ENCODE measurements at places on chromosomes 3 and 15. TPM values are rescaled to one million over a fixed set of nuclear protein-coding genes. Genes with fewer than 3 reads are reported as not detected.
A peak's percentile ranks its signal among the peaks of the same experiment; 100 is the strongest.

GRCh38 chr15:85534031-85534430 lies 153.6 kb downstream of the AKAP13 start:
- no peaks in the 10 kb centered on the region for H3K27me3 ChIP-seq
- peaks cover 9% of the 10 kb centered on the region for H3K4me1 ChIP-seq
- H3K36me3 ChIP-seq, result no peaks in the 10 kb centered on the region
- no peak for DNase-seq
- H3K4me3 ChIP-seq, result no peak overlapping the region

GRCh38 chr3:140429791-140430190 lies 248.1 kb upstream of the TRIM42 start:
- no peaks in the 10 kb centered on the region for H3K27me3 ChIP-seq
- H3K36me3 ChIP-seq, result no peaks in the 10 kb centered on the region
- H3K4me1 ChIP-seq, result no peaks in the 10 kb centered on the region
- no peak overlapping the region for H3K4me3 ChIP-seq

- no peak overlapping the region for H3K4me3 ChIP-seq
- no peaks in the 10 kb centered on the region for H3K4me1 ChIP-seq
- no peaks in the 10 kb centered on the region for H3K36me3 ChIP-seq
- H3K27ac ChIP-seq, result no peak overlapping the region
- DNase-seq, result no peak
Observed at GRCh38 chr3:152611905-152612304, 223.0 kb upstream of the P2RY1 start.

GRCh38 chr15:83809345-83809744 lies 155.4 kb downstream of the ADAMTSL3 start:
- H3K4me3 ChIP-seq, result no peak overlapping the region
- no peak overlapping the region for H3K27ac ChIP-seq
- no peaks in the 10 kb centered on the region for H3K4me1 ChIP-seq
- no peaks in the 10 kb centered on the region for H3K27me3 ChIP-seq

- no peak for DNase-seq
- no peak overlapping the region for H3K4me3 ChIP-seq
- H3K36me3 ChIP-seq, result peaks cover 42% of the 10 kb centered on the region
- no peaks in the 10 kb centered on the region for H3K27me3 ChIP-seq
- peaks cover 33% of the 10 kb centered on the region for H3K4me1 ChIP-seq
Observed at GRCh38 chr15:100628746-100629145, 26.4 kb downstream of the ASB7 start.

- DNase-seq, result peak; percentile 47
- no peak overlapping the region for H3K4me3 ChIP-seq
- H3K27ac ChIP-seq, result no peak overlapping the region
- H3K36me3 ChIP-seq, result no peaks in the 10 kb centered on the region
- H3K27me3 ChIP-seq, result no peaks in the 10 kb centered on the region
- H3K4me1 ChIP-seq, result peaks cover 11% of the 10 kb centered on the region
Observed at GRCh38 chr15:88902846-88903245, 7.5 kb upstream of the HAPLN3 start.

GRCh38 chr3:58575971-58576652 lies 1.1 kb downstream of the FAM107A start:
- H3K36me3 ChIP-seq, result no peaks in the 10 kb centered on the region
- DNase-seq, result peak; percentile 47
- no peak overlapping the region for H3K27ac ChIP-seq
- H3K4me1 ChIP-seq, result peaks cover 18% of the 10 kb centered on the region

DNA sequence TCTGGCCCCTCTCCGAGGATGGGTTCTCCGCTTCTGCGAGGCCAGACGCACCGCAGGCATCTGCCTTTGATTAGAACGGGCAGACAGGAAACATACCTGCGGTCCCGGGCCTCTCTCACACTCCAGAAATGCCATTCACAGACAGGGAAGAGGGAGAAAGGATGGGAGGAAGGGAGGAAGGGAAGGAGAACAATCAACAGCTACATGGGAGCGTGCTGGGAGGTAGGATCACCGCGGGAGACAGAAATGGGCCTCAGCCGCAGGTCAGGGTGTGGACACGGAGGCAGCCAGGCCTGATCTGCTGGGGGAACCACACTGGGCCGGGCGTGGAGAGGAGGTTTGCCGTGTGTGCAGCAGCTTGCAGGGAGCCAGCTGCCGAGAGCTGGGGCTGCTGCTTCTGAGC lies 90.7 kb upstream of the RGMA start:
- H3K4me3 ChIP-seq, result no peak overlapping the region
- DNase-seq, result no peak
- no peaks in the 10 kb centered on the region for H3K27me3 ChIP-seq
- H3K4me1 ChIP-seq, result peaks cover 14% of the 10 kb centered on the region
- H3K27ac ChIP-seq, result no peak overlapping the region
- H3K36me3 ChIP-seq, result no peaks in the 10 kb centered on the region

GRCh38 chr3:37323494-37323893 lies 149.1 kb upstream of the LRRFIP2 start:
- DNase-seq, result no peak
- no peaks in the 10 kb centered on the region for H3K27me3 ChIP-seq
- peaks cover 6% of the 10 kb centered on the region for H3K4me1 ChIP-seq
- no peak overlapping the region for H3K4me3 ChIP-seq
- no peak overlapping the region for H3K27ac ChIP-seq
- H3K36me3 ChIP-seq, result peaks cover 29% of the 10 kb centered on the region

- no peaks in the 10 kb centered on the region for H3K4me1 ChIP-seq
- H3K36me3 ChIP-seq, result no peaks in the 10 kb centered on the region
- no peaks in the 10 kb centered on the region for H3K27me3 ChIP-seq
- no peak overlapping the region for H3K4me3 ChIP-seq
- no peak for DNase-seq
Observed at GRCh38 chr15:87490666-87491065, 765.9 kb downstream of the NTRK3 start.

GRCh38 chr3:116048991-116049390 lies 396.3 kb downstream of the LSAMP start:
- no peak overlapping the region for H3K27ac ChIP-seq
- H3K27me3 ChIP-seq, result no peaks in the 10 kb centered on the region
- no peak overlapping the region for H3K4me3 ChIP-seq
- no peak for DNase-seq
- H3K4me1 ChIP-seq, result no peaks in the 10 kb centered on the region
- H3K36me3 ChIP-seq, result no peaks in the 10 kb centered on the region

DNA sequence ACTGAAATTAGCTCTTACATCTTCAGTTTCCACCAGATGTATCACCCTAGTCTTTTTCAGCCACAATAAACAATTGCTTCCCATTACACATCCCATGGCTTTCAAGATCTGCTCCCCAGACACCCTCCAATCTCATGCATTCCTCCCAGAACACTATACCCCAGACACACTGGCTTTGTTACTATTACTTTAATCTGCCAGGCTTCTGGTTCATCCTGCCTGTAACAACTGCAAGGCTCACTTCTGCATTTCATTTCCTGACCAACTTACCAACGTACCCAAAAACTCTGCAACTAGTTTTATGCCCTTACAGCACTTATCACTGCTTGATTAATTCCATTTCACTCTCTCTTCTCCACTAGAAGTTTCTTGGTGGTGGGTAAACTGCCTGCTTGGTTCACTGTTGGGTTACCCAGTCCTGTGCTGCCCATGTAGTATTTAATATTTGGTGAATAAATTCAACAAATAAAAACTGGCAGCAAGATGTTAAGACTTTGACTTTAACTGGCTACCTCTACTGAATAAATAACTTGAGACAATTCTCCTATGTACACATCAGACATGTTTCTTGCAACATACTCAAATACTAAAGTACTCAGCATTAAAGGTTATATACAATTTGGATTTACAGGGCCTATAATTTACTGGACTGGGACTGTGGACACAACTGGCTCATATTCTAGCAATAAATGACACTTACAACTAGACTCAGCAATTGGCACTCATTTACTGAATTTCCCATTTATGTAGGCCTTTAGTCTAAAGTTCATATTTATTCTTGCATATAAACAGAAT lies 2.7 kb downstream of the RPL22L1 start:
- H3K27ac ChIP-seq, result peak overlapping the region; percentile 87
- no peaks in the 10 kb centered on the region for H3K36me3 ChIP-seq
- H3K4me3 ChIP-seq, result no peak overlapping the region

- no peak for DNase-seq
- H3K27me3 ChIP-seq, result no peaks in the 10 kb centered on the region
- H3K27ac ChIP-seq, result no peak overlapping the region
- H3K4me1 ChIP-seq, result no peaks in the 10 kb centered on the region
Observed at GRCh38 chr3:189727898-189728297, 96.7 kb downstream of the TP63 start.

GRCh38 chr3:123376451-123377242 lies 72.2 kb downstream of the ADCY5 start:
- no peak for DNase-seq
- H3K36me3 ChIP-seq, result no peaks in the 10 kb centered on the region
- H3K27ac ChIP-seq, result no peak overlapping the region
- H3K4me1 ChIP-seq, result no peaks in the 10 kb centered on the region
- H3K4me3 ChIP-seq, result no peak overlapping the region

- H3K4me1 ChIP-seq, result no peaks in the 10 kb centered on the region
- no peak overlapping the region for H3K27ac ChIP-seq
- peaks cover 2% of the 10 kb centered on the region for H3K27me3 ChIP-seq
- H3K36me3 ChIP-seq, result no peaks in the 10 kb centered on the region
- H3K4me3 ChIP-seq, result no peak overlapping the region
- DNase-seq, result no peak
Observed at GRCh38 chr15:91216000-91216399, 115.9 kb downstream of the SV2B start.

- DNase-seq, result no peak
- H3K36me3 ChIP-seq, result no peaks in the 10 kb centered on the region
- H3K27me3 ChIP-seq, result no peaks in the 10 kb centered on the region
- H3K27ac ChIP-seq, result no peak overlapping the region
- H3K4me3 ChIP-seq, result no peak overlapping the region
- H3K4me1 ChIP-seq, result peaks cover 15% of the 10 kb centered on the region
Observed at GRCh38 chr3:65338571-65338970, 650.8 kb upstream of the ADAMTS9 start.

Gene EOGT
- 29.2 TPM for total RNA-seq

Gene INSYN1
- 2.8 TPM for total RNA-seq

Gene BSN
- 0.69 TPM for total RNA-seq

Gene RBP2
- not detected for total RNA-seq

Data from spleen (tissue), 13 donors.